ENCODE measurements at places on chromosomes 13 and 19. TPM values are rescaled to one million over a fixed set of nuclear protein-coding genes. Genes with fewer than 3 reads are reported as not detected.
A peak's percentile ranks its signal among the peaks of the same experiment; 100 is the strongest.

Gene ZNF582
- 2.8 TPM for total RNA-seq

GRCh38 chr19:35055715-35056179 is 14.2 kb downstream of the HPN start:
- DNase-seq = no peak

Gene SHANK1
- 0.13 TPM for total RNA-seq

DNA sequence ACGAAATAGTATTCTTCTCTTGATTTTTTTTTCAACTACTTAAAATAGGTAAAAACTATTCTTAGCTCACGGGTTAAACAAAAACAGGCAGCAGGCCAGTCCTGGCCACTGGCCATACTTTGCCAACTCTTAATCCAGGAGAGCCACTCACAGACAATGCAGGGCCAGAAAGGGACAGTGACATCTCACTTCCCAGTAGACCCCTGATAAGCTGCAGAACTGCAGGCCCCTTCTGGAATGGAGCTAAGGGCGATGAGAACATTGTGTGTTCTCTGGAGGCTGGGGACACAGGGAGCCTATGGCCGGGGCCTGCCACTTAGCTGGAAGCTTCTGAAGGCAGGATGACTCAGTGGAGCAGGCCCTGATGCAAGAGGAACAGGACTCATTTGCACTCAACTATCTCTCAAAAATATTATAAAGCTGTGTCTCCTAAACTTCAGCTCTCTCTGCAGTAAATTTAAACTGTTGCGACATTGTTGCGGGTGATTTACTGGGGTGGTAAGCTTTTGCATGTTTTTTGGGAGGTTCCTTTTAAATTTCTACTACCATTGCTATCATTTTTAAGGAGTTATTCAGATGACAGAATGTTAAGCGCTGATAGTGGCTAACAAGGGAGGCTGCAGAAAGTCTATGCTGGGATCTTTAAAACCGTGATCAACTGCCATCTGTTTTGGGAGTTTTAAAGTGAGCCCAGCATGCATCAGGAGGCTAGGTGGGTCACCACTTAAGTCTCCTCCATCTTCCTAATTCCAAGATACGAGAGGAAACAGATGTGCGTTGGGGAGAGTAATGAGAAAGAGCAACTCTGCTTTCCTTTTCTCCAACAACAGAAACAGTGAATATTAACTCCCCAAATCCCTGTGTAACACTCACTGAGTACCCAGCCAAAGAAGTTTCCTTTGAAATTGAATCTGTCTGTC is 33.2 kb upstream of the KATNAL1 start:
- DNase-seq = peak; percentile 63

DNA sequence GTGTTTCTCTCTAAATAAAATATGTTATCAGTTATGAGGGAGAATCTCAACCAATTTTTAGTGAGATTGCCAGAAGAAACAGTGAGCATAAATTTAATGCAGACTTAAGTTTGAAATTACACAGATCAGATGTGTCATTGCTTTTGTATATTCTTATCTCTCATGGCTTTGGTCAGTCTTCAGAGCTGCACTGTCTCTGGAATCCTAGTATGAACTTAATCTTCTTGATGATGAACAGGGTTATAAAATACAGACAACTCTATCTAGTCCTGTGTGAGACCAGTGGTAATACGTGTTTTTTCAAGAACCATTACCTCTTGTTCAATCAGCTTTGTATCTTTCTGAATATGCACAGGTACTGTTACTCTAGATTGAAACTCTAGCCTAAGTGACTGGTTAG is 528.0 kb downstream of the DACH1 start:
- DNase-seq = no peak

- DNase-seq = peak; percentile 81
These were observed 197.0 kb downstream of the COL4A1 start for GRCh38 chr13:110109910-110110309.

Gene TBXA2R
- 0.17 TPM for total RNA-seq

Gene AZU1
- not detected for total RNA-seq

DNA sequence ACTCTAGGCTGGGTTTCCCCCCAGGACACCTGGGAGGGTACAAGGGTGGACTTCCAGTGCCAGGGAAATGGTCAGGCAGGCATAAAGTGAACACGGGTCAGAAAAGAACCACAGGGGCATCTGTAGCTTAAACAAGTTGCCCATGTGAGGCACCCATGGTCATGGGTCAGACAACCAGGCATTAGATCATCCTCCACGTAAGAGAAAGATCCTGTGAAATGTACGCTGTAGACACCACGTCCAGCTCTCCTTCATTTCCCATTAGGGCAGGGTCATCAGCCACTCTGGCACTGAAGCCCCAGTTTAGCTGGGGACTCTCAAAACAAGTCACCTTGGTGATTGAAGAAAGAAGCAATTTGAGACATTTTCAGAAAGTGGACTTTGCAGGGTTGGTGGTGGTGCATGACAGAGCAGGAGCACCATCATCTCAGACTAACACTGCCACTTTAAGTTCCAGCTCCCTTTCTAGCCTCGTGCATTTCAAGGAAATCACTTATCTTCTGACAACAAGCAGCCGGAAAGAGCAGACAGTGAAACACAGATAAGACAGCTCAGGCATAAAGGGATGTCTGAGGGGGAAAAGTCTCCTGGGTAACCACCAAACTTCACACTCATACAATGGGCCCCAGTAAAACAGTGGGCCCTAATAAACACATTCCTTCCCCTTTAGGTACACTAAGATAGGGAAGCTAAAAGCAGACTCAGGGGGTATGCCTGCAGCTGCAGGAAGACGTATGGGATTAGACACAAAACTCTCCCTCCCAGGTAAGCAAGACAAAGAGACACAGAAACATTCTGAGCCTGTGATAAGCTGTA is 16.1 kb upstream of the SIGLEC6 start:
- DNase-seq = no peak

Measured in mammary epithelial cell (primary cell).